ENCODE measurements at places on chromosomes 3 and 15.

GRCh38 chr3:70832089-70832833, 519.8 kb upstream of the MDFIC2 start:
- no peak for DNase-seq

DNA sequence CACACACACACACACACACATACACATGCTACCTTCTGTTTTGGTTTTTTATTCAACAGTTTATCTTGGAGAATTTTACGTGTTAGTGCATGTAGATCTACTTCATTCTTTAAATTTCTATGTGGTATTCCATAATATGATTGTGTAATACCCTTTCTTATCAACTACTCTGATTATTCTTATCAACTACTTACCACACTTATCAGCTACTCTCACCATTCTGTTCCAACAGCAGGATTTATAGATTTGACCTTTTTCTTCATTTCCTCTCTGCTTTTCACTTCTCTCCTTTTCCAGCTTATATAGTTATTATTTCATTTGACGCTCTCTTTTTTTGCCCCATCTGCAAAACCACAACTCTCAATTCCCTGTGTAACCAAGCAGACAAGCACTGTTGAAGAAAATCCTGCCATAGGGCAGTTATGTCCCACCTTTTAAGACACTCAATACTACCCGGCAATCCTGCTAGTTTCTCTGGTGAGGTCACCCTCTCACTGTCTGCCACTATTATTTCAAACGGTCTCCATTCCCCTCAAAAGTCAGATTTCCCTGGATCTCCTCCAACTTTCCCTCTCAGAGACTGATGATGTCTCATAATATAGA, 56.9 kb upstream of the SATB1 start:
- DNase-seq = no peak

DNA sequence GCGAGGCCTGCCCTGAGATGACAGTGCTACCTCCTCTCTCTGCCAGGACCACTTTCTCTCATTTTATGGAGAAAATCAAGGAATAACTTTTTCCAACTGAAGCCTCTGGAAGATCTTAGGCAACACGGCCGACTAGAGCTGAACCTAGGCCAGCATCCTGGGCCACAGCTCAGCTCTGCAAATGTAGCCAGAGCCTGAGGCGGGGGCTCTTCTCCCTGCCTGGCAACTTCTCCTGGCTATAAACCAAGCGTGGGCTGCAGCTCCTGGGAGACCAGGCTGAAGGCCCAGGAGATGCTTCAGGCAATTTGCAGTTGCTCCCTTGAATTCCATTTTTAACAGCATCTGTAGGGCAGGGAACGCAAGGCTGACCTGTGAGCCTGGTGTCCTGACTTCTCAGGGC, 74.9 kb downstream of the CEMIP start:
- DNase-seq = no peak

DNA sequence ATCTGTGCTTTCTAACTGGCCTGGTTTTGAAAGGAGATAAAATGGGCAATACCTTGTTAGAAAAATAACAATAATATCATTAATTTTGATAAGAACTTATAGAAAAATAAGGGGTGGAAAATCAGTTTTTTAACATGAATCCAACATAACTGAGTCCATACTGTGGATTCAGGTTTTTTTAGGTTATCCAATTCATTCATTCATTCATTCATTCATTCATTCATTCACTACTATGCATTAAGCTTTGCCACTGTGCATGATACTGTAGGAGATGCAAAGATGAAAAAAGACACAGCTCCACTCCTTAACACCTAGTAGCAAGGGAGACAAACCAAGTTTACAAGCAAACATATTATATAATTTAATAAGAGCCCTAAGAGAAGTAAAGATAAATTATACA, 97.0 kb upstream of the TNIK start:
- no peak for DNase-seq

DNA sequence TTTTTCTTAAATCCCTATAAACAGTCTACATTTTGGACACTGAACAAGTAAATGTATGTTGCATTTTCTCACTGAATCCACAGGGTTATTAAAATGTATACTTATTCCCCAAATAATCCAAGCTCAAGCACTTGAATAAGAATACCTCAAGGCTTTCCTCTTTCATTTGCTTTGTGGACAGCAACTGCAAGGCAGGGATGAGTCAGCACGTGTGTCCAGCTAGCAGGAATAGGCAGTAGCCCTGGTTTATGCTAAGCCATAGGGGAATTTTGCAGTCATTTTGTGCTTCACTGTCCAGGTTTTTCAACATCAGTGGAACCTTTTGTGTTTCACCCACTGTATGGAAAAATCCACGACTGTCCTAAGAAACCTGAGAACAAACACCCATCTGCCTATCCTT, 96.7 kb upstream of the KCNMB2 start:
- DNase-seq = no peak

GRCh38 chr3:183288117-183288516, 35.1 kb downstream of the B3GNT5 start:
- DNase-seq = no peak

- DNase-seq = no peak
Observed at GRCh38 chr15:57463360-57463759, 87.1 kb downstream of the CGNL1 start.

- no peak for DNase-seq
Observed at GRCh38 chr3:176650478-176650877, 546.8 kb downstream of the TBL1XR1 start.

DNA sequence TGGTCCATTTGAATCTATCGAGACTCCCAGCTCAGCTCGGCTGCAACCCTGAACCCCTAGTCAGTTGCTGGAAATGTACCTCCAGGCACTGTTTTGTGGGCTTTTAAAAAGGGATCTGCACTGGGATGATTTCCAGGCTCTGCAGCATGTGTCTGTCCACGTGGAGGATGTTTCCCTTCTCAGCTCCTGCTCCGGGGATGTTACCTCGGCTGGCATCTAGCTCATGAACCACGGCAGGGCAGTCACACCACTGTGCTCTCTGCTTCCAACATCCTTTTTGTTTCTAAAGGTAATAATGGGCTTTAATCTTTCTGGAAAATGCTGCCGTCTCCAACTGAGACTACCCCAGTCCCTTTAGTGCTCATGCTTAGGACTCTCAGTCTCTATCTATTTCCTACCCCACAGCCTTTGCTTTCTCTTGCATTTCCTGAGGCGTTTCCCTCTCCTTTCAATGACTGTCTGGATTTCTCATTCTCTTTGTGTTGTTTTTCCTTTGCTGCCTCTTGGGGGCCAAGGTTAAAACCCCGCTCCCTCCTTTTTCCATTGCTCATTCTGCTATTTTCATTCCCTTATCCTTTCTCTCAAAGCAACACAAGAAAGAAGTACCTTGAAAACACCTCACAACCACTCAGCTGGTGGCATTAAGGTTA, 42.9 kb upstream of the AKAP13 start:
- DNase-seq = no peak

GRCh38 chr3:15794303-15794771, 3.4 kb downstream of the ANKRD28 start:
- DNase-seq = no peak

DNA sequence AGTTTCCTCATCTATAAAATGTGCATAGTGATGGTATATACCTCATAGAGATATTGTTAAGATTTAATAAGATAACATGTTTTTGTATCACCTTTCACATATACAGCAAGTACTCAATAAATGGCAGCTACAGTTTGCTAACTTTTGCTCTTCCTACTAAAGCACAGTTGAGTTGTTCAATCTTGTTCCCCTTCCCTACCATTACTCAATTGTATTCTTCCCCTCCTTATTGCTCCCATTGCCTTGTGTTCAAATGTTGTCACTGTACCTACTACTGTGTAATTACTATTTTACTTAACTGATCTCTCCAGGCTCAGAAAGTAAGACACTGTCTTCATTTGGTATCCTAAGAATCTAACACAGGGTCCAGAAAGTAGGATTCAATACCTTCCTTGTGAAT, 5.5 kb downstream of the CD47 start:
- DNase-seq = no peak

GRCh38 chr3:150300852-150301517, 107.1 kb upstream of the TSC22D2 start:
- no peak for DNase-seq

DNA sequence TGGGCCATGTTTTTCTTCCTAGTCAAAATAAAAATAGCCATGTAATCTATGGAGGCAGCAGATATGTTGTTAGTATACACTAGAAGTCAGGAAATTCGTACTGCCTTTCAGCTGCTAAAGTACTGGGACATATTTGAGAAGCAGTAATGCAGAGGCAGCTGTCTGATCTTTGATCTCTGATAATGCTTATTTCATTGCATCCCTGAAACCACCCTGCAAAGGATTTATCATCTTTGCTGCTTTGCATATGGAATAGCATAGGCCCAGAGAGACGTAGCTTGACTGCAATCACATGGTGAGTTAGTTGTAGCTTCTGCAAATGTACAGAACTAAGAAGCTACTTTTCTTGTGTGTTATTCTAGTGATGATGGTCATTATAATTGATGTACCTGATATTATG, 52.4 kb downstream of the RBM6 start:
- DNase-seq = no peak

DNA sequence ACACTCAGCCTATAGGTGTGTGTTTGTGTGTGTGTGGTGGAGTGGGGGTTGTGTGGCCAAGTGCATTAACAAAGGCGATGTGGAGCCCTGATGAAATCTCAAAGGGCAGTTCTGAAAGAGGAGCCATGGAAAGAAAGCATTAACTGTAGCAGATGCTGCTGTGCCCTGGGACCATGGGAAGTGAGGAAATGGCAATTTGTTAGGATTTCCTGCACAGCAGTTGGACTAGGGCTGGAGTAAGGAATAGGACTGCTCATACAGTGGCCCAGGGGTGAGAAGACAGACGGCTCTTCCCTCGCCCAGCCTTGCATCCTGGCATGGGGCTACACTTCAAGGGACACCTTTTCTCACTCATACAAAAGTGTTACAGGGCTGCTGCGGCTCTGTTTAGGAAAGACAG, 12.3 kb upstream of the ZBTB38 start:
- DNase-seq = no peak

DNA sequence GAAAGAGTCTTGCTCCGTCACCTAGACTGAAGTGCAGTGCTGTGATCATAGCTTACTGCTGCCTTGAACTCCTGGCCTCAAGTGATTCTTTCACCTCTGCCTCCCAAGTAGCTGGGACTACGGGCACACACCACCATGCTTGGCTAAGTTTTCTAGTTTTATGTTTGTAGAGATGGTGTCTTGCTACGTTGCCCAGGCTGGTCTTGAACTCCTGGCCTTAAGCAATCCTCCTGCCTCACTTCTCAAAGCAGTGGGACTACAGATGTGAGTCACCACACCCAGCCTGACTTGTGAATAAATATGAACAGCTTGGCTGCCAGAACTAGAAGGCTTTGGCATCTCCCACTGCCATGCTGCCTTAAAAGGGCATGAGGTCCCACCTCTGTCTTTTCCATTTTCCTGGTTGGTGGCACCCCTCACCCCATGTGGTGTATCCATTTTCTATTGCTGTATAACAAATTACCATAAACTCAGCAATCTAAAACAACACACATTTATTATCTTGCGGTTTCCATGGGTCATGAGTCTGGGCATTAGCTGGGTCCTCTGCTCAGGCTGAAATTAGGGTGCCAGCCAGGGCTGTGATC, 44.3 kb downstream of the PTPRG start:
- DNase-seq = no peak

- DNase-seq = no peak
Observed at GRCh38 chr3:115931581-115931980, 308.3 kb downstream of the GAP43 start.

GRCh38 chr3:188884299-188885043, 287.3 kb upstream of the TPRG1 start:
- no peak for DNase-seq

- no peak for DNase-seq
Observed at GRCh38 chr3:52243791-52244628, 1.5 kb upstream of the PPM1M start.

GRCh38 chr3:18790384-18790783, 357.9 kb upstream of the KCNH8 start:
- DNase-seq = no peak

DNA sequence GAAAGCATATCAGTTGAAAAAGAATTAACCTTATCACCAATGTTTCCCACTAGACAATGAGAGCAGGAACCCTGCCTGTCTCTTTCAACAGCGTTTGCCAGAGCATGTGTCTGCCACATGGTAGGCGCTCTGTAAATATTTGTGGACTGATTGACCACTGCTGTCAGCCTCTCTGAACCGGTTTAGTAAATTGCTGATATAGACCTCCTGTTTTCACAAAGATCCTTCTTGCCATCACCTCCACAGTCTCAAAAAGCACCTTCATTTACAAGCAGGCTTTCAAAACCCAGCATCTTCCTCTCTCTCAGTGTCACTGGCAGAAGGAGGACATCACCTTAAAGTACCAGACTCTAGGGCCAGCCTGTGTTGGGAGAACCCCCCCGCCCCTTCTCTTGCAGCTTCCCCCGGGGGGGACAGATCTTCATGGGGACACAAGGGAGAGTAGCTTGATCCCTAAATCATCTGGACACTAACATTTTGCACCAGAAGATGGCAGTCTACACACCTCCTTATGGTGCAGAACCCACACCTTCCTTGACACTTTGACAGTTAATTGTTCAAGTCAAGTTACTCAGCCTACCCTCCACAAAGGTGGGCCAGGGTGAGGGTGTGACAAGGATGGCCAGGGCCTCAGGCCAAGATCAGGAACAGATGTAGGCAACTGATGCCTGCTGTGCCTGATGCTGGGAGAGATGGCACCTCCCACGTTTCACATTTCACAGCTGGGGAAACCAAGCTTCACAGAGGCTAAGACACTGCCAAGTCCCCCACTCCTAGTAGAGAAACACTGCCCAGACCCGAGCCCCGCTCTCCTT, 37.8 kb upstream of the USP3 start:
- DNase-seq = peak; percentile 79

GRCh38 chr15:56683908-56684307, 49.4 kb downstream of the ZNF280D start:
- DNase-seq = no peak

DNA sequence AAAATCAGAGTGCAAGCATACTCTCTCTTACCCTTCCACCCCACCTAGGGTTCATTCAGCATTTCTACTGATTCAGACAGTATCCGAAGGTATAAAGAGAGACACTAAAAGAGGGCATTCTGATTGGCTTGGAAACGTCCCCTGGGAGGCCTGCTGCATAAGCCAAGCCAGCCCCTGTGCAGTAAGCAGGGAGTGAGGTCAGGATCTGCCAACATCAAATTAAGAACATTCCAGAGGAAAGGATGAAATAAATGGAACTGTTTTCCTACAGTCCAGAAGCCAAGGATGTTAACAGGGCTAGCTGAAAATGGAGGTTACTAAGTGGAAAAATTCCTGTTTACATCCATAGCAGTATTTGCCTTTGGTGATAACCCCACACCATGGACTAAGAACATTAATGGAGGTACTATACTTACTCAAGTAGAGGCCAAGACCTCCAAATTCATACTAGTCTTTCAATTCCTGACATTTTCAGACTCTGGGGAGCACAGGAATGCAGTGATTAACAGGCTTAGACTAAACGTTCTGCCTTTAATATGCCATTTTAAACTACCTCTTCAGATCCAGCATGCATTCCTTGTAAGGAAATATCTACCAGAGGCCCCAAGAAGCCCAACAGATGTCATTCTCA, 34.5 kb downstream of the NPTN start:
- DNase-seq = no peak

- peak; percentile 96 for DNase-seq
Observed at GRCh38 chr15:47670365-47670764, 46.9 kb upstream of the SEMA6D start.

All from NCI-H524 (cell line).